ENCODE measurements at places on chromosomes 3 and 15. TPM values are rescaled to one million over a fixed set of nuclear protein-coding genes. Genes with fewer than 3 reads are reported as not detected.

The SLC12A1 gene
- total RNA-seq: not detected

The TRIM42 gene
- total RNA-seq: not detected

GRCh38 chr3:187006864-187007630 is 76.7 kb downstream of the ST6GAL1 start:
- no peak for DNase-seq

DNA sequence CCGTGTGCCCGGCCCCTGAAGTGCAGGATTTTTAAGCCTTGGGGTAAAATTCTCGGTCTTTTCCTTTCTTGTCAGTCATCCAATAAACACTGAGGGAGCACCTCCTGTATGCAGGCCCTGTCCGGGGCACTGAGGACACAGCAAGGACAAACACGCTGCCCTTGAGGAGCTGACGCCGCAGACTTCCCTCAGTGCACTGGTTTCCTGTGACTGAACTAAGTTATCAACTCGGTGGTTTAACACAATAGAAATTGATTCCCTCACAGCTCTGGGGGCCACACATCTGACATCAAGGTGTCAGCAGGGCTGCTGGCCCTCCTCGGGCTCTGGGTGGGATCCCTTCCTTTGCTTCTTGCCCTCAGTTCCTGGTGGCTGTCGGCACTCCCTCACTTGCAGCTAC is 65.1 kb downstream of the ZNF445 start:
- DNase-seq: no peak

DNA sequence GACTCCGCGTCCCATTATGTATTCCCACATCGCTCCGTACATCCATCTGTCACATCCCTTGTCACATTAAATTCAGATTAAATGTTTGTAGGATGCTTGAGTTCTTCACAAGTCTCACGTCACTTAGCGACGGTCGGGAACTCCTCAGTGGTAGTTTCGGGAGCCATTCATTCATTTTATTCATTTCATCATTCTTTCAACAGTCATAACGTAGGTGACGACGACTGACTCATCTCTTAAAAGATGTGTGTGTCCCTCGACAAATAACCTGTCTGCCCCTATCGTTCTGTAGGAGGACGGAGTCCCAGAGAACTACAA is 272 bp upstream of the SRPRB start:
- DNase-seq: no peak
